ENCODE measurements at places on chromosomes 1 and 21.

GRCh38 chr1:200520735-200521134 lies 99.8 kb downstream of the KIF14 start:
- no peak for DNase-seq

- DNase-seq = no peak
Observed at GRCh38 chr1:100793659-100794058, 74.1 kb downstream of the VCAM1 start.

GRCh38 chr1:114116086-114116485 lies 37.6 kb downstream of the SYT6 start:
- no peak for DNase-seq

DNA sequence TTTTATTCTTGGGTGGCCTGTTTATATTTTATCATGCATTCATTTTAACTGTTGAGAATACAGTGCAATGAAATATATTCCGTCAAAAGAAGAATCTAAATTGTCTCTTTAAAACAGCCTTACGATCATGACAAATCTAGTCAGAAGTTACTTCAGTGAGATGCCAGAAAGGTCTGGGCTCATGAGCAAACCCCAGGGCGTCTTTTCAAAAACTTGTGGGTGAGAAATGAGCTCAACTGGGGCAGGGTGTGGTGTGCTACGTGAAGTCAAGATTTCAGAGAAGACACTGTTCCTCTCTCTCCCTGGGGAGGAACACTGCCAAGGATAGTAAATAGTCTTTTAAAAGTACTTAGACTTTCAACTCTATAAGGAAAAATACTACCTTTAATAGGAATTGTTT lies 13.4 kb upstream of the UAP1 start:
- no peak for DNase-seq

- DNase-seq = no peak
Observed at GRCh38 chr1:65420590-65421350, at the start of the genes LEPR and LEPROT. LEPR (plus strand) TSS chr1:65420668; CDS start chr1:65565566, 144,898 bp downstream. LEPROT (plus strand) TSS chr1:65420668; CDS start chr1:65420725, 57 bp downstream.

DNA sequence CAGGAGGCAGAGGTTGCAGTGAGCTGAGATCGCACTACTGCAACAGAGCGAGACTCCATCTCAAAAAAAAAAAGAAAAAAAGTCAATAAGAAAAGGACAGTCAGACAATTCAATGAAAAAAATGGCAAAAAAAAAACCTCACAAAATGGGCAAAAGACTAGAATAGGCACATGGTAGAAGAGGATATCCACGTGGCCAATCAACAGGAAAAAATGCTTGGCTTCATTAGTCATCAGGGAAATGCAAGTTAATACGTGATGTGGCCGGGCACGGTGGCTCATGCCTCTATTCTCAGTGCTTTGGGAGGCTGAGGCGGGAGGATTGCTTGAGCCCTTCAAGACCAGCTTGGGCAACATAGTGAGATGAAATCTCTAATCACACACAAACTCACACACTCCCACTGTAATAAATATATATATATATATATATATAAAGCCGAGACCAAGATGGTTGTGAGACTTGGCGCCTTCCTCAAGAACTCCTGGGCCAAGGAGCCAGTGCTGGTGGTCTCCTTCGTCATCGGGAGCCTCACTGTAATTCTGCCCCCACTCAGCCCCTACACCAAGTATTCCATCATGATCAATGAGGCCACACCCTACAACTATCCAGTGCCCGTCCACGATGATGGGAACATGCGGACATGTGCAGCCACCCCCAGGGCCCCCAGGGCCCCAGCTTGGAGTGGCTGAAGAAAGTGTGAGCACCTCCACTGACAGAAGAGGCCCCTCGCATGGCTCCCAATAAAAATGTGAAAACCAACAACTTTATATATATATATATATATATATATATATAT lies 22.9 kb upstream of the LEFTY2 start:
- DNase-seq = no peak
